Left ventricle myocardium superior (tissue), 1 donor: ENCODE measurements at places on chromosomes 3 and 15. TPM values are rescaled to one million over a fixed set of nuclear protein-coding genes. Genes with fewer than 3 reads are reported as not detected.

DNA sequence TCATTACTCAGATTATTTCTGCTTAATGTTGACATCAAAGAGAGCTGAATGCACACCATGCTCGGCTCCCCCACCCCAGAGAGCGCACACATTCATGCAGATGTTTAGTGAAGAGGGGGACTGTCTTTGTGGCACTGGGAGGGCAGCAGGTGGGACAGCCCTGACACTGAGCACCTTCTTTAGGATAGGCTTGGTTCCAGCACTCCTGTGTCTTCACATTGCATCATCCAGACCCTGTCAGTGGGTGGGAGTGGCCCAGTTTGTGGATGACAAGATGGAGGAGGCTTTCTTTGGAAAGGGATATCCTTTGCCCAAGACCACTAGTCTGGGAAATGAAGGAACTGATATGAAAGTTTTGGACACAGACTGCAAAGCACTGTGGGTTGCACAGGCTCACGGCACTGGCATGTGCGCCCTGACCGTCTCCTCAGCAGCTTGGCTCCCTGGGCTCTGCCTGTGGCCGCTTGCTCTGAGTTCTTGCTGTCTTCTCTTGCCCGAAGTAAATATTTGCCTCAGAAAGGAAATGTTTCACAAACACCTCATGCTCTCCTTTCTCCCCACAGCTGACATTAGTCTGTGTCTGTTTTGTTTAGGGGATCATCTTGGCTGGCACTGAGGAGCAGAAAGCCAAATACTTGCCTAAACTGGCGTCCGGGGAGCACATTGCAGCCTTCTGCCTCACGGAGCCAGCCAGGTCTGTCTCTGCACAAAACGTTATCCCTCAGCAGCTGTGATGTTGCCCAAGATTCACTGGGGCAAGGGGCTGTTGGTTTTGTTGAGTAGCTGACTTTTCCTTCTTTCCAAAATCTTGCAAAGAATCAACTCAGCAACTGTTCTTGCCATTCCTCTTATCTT is 16.6 kb downstream of the ACAD9 start:
- no peak for DNase-seq

DNA sequence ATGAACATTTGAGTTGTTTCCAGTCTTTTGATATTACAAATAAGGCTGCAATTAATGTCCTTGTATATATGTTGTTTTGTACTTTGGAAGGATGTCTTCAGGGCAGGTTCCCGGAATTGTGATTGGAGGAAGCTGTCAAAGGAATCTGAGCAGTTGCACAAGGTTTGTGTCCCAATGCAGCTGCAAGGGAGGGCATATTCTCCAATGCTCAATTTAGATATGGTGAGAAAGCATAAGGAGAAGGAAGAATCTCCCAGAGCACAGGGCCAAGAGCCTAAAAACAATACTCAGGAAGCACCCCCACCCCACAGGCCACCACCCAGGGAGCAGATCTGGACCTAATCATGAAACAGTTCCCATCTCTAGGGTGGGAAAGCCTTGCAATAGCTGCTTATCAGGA is 228.0 kb upstream of the LRRFIP2 start:
- no peak for DNase-seq

GRCh38 chr3:50519471-50520089 is 16.1 kb upstream of the CACNA2D2 start:
- peak; percentile 67 for DNase-seq

DNA sequence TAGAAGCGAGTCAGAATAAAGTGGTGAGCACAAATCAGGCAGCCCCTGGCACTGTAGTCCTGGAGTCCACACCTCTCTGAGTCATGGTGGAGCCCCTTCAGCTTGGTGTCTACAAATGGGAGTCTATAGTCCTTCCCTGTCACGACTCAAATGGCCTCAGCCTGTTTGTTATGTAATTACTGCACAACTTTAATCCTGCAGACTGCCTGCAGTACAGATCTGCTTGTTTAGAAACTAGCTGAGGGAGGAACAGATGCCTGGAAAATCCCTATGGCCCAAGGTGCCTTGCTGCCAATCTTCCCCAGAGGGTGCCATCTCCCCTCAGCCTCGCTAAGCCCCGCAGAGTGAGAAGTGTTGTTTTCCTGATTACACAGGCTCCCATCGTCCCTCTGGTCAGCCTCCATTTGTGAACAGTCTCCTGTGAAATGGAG is 3.9 kb upstream of the CXCR6 start:
- DNase-seq, result no peak

- DNase-seq, result peak; percentile 34
Observed at GRCh38 chr3:114411811-114412803, 118.3 kb downstream of the TIGIT start.

DNA sequence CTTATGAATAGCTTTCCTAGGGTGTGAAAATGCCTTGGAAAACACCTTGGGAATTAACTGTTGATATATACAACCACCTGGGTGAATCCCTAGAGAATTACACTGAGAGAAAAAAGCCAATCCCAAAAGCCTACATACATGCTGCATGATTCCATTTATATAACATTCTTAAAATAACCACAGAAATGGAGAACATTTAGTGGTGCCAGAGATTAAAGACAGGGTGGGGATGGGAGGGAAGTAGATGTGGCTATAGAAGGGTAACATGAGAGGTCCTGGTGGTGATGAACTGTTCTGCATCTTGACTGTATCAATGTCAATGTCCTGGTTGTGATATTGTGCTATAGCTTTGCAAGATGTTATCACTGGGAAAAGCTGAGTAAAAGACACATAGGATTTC is 291.0 kb downstream of the CLSTN2 start:
- DNase-seq, result no peak

- DNase-seq, result no peak
Observed at GRCh38 chr15:58463815-58464650, 32.2 kb downstream of the LIPC start.

GRCh38 chr15:64011736-64012135 is 34.5 kb downstream of the DAPK2 start:
- no peak for DNase-seq

GCSAM gene
- not detected for total RNA-seq

DNA sequence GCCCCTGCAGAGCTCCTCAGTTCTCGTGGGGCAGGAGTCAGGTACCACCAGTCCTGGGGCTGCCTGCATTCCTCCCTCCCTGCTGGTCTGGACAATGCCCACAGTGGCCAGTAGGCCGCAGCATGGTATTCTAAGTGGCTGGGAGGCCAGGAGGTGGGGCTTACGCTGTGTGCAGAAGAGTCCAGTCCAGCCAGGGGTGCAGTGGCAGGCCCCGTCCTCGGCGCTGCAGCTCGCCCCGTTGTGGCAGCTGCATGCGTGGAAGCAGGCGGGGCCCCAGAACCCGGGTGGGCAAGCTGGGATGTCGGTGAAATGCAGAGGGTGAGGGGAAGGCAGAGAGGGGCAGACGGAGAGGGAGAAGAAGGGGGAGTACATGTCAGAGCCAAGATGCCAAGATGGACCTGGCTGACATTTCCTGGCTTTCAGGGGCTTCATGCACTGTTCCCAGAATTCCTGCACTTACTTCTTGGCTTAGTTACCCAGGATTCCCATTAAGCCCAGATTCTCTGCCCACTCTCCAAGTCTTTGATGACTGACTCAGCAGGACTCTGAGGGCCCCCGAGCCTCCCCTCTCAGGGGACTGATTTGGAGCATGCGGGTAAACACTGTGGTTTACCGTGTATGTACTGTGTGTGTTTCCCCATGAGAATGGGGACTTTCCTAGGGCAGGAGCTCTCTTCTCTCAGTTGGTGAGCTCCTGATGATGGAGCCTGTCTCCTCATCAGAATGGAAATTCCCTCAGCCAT is 47.5 kb downstream of the RAB11A start:
- DNase-seq, result peak; percentile 72

THRB gene
- 23.1 TPM for total RNA-seq

DNA sequence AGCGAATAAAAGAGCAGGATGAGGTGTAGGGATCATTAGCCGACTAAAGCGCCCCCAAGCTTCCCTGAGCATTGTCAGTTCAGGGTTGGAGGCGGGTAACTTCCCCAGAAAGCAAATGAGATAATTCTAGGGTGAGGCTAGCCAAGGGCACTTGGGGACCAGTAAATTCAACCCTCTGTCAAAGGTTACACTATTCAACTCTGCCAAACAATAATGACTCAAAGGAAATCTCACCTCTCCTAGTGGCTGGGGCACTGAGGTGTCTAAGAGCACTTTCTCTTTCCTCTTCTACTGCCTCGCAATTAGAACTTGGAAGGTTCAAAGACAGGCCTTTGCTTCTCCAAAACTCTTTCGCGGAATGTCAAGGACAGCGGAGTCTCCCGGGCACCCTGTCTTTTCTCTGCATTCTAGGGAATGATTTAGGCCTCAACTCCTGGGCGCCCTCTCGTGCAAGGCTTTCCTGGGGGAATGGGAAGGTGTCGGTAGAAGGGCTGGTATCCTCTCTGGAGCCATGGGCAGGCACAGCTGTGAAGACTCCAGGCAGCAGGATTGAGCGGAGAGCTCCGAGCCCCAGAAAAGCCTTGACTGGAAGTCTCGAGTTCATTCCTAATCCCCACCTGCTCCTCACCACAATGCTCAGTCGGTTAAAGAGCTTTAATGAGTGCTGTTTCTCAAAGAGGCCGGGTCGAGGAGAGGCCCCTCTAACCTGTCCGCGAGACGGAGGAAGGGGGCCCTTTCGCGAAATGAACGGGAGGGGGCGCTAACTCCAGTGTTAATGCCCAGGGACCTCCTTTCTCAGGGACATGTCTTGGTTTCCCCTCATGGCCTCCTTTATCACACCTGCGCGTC is 21.9 kb downstream of the ZIC4 start:
- no peak for DNase-seq

FSIP1 gene
- 1.0 TPM for total RNA-seq

- DNase-seq, result no peak
Observed at GRCh38 chr3:88321363-88322050, 171.7 kb downstream of the C3orf38 start.

GRCh38 chr15:84828086-84828908 is 11.1 kb downstream of the ALPK3 start:
- DNase-seq, result peak; percentile 64

GRCh38 chr3:61847784-61848462 is 286.6 kb downstream of the PTPRG start:
- peak; percentile 73 for DNase-seq

DNA sequence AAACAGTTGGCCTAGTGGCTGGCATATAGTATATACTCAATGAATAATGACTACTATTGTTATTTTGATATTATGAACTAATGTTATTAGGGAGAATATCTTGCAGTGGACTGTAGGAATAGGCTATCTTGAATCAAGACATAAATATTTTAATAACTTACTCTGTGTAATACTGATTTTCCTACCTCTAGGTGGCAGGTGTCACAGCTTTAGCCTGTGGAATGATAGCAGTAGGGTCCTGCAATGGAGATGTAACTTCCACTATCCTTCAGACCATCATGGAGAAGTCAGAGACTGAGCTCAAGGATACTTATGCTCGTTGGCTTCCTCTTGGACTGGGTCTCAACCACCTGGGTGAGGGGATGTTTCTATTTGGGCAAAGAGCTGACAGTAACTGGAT is 6.5 kb downstream of the PSMD2 start:
- no peak for DNase-seq

- DNase-seq, result no peak
Observed at GRCh38 chr3:51137715-51138114, 247.4 kb upstream of the MANF start.

RBP2 gene
- not detected for total RNA-seq

SMCO1 gene
- total RNA-seq, result 110 TPM

DNA sequence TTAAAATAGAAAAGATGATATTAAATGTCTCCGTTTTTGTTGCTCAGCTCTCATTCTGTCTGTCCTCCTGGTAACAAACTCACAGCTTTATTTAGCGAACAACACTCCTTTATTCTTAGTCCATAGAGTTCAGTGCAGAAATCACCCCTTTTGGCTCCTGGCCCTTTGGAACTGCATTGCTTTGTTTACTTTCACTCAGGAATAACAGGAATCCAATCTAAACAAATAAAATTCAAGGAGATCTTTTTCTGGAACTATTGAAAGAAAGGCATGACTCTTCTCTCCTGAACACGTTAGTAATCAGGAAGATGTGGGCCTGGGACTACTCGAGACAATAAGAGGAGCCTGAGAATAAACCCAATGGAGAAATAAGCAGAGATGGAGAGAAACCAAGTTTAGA is 409.2 kb downstream of the DIPK2A start:
- DNase-seq, result no peak

GRCh38 chr3:10551821-10552630 is 46.6 kb upstream of the ATP2B2 start:
- peak; percentile 49 for DNase-seq

DNA sequence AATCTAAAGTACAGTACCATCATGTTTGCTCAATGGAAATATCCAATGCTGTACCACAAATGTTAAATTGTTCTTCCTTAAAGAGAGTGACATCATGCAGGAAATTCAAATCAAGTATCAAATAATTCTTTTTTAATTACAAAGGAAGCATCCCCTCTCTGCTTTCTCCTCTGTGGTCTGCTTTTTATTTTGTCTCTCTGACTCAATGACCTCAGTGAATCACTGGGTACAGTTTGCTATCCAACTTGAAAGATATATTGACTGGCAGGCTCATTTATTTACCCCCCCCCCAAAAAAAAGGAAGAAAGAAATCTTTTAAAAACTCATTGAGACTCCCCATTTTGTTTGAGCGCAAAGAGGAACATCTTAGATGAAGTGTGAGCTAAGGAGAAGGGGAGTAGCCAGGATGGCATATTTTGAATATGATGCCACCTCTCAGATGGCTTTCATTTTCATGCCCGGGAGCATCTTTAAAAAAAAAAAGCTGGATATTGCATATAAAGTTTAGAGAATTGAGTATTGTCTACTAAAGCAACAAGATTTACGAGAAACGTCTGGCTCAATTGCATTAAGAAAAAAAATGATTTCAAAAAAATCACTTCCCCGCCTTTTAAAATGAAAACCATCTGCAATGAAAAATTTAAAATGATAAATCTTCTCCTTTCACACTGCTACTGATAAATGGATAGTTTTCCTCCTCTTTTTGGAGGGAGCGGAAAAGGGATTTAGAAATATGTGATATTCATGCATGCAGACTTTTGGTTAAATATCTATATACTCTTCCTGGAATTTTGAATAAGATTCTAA is 307.1 kb upstream of the DPH6 start:
- no peak for DNase-seq

- DNase-seq, result no peak
Observed at GRCh38 chr3:127744253-127744815, 71.6 kb downstream of the ABTB1 start.

DNA sequence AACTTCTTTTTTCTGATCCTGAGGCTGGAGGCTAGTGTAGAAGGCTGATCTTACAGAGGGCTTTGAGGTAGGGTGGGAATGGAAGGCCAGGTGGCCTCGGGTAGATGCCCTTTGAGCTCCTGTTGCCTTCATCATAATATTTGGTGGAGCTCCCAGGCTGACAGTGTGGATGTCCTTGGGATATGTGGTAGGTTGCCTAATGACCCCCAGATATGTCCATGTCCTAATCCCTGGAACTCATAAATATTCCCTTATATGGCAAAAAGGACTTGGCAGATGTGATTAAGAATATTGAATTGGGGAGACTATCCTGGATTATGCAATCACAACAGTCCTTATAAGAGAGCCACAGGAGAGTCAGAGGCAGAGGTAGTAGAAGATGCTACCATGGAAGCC is 5.5 kb downstream of the ADAMTSL3 start:
- DNase-seq, result no peak

ACOX2 gene
- total RNA-seq, result 41.4 TPM

GRCh38 chr3:168156479-168156878 is 60.8 kb upstream of the GOLIM4 start:
- no peak for DNase-seq

GRCh38 chr15:86677278-86677677 is 597.6 kb downstream of the AGBL1 start:
- no peak for DNase-seq
